ENCODE measurements at places on chromosomes 6 and 20.
A peak's percentile ranks its signal among the peaks of the same experiment; 100 is the strongest.

DNA sequence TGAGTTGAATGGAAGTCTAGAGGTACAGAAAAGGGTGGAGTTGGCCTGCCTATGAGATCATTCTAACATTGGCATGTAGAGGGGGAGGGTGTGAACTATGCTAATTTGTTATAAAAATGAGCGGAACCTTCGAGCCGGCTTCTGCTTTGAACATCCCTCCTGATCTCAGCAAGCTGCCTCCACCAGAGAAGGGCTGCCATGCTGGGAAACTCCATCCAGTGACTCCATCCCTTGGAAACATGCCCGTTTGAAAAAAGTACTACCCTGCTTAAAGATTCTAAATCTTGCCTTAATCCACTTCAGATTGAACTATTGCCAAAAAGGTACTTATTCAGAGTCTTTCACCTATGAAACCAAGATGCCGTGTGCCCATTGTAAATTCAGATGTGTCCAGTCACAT is 43.6 kb upstream of the TMEM170B start:
- no peak for DNase-seq

GRCh38 chr6:7479801-7480266 is 61.6 kb upstream of the DSP start:
- DNase-seq: no peak

DNA sequence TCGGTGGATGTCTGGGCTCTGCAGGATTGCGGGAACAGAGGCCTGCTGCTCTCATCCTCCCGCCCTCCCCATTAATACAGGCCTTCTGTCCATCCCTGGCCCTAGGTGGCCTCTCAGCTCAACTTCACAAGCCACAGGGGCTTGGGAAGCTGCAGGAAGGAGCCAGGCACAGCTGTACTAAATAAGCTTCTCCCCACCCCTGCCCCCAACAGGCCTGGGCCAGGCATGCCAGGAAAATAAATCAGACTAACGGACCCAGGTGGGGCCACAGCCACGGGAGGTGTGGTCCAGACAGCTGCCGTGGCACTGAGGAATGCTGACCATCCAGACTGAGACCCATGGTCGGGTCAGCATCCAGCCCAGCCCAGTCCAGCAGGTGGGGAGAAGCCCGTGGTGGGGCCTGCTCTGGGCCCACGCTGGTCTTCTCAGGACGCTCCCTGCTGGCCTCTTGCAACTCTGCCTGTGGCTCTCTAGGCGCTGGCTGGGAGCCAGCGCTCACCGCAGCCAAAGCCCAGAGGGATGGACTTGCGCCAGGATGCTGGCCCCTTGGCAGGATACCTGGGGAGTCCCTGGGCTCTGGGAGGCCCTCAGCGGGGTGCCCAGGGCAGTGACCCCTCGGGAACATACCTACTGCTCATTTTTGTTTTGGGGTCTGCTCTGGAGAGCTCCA is 8.6 kb upstream of the YTHDF1 start:
- DNase-seq: peak; percentile 34

DNA sequence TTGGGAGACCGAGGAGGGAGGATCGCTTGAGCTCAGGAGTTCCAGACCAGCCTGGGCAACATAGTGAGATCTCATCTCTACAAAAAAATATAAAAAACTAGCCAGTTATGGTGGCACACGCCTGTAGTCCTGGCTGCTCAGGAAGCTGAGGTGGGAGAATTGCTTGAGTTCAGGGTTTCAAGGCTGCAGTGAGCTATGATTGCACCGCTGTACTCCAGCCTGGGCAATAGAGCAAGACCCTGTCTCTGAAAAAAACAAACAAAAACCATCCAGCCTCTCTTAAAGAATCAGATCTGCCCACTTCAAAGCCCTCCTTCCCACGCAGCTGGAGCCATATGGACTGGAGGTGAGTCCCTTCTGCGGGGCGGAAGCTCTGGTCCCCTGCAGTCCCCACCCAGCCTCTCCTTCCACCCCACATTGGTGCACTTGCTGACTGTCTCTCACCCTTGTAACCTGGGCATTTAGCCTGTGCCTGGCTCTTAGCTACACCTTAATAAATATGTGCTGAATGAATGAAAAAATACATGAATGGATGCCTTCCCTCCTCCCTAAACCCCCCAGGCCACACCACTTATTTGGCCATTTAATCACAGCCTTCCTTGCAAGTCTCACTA is 7.2 kb upstream of the PARD6B start:
- DNase-seq: no peak

GRCh38 chr20:41714030-41714429 is 95.9 kb upstream of the CHD6 start:
- DNase-seq: no peak

- DNase-seq: peak; percentile 87
Observed at GRCh38 chr20:32333988-32334885, 23.9 kb upstream of the ASXL1 start.

DNA sequence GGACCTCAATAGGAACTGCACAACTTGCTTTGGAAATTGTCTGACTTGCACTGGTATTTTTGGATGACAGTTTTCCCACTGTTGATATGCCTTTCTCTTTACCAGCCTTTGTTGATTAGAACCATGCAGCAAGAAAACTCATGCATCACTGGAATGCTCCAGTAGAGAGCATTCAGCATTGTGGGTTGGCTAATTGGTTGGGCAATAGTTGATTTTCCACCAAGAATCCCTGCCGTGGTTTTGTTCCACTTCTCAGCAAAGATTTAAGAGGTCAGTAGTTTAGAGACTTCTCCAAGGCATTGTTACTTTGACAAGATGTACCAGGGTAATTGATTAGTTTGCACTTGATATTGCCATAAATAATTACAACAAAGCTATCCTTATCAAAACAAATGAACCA is 260.0 kb downstream of the DHX35 start:
- no peak for DNase-seq

DNA sequence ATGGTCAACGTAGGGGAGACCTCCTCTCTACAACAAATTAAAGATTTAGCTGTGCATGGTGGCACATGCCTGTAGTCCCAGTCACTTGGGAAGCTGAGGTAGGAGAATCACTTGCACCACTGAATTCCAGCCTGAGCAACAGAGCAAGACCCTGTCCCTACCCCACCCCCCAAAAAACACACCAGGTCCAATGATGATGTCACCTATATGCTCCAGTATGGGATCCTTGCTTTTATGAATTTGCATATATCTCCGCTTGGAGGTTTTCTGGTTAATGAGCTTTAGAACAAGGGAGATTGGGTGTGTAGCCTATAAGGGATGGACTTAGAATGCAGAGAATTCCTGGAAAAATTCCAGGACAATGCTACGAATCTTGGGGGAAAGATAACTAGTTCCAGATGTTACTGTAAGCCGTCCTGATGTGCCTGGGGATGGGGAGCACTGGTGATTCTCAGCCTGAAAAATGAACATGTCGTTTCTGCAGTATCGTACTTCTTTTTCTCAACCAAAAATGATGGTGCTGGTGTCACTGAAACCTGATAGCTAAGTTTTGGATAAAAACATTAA is 61.1 kb downstream of the ZBTB2 start:
- no peak for DNase-seq

DNA sequence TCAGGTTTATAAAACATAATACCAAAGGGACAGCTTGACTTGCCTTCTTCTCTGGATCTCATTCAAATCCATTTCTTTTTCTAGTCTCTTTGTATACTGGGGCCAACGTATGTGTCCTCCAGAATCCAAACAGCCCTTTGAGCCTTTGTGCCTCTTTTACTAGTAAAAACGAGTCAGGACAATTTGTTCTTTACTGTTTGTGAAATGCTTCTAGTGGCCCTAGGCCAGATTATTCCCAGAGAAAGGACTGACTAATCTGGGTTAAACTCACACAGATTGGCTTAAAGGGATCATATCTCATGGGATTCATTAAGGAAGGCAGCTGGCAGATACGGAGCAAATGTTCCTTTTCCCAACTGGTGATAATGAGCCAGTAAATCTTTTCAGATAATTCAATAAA is 32.1 kb upstream of the MANEA start:
- DNase-seq: no peak

GRCh38 chr6:96124778-96125177 is 109.0 kb downstream of the FUT9 start:
- DNase-seq: no peak

- no peak for DNase-seq
Observed at GRCh38 chr6:157120534-157121232, 202.6 kb downstream of the TMEM242 start.

- DNase-seq: no peak
Observed at GRCh38 chr20:5734602-5735001, 15.6 kb upstream of the SHLD1 start.

DNA sequence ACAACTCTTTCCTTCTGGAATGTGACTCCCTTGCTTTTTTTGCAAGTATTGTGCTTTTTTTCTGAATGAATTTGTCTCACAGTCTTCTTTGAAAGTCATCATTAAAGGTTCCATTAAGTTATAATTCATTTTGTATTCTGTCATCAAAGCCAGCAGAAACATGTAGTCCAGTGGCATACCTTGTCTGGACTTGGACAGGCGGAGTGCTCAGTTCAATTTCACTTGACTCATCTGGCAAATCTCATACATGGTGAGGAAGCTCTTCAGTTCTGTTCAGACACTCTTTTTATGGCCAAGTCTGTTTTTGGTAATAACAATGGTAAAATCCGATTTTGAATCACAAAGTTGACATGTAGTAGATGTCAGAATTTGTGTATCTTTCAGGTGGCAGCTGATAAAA is 260.8 kb upstream of the OPRM1 start:
- DNase-seq: no peak

DNA sequence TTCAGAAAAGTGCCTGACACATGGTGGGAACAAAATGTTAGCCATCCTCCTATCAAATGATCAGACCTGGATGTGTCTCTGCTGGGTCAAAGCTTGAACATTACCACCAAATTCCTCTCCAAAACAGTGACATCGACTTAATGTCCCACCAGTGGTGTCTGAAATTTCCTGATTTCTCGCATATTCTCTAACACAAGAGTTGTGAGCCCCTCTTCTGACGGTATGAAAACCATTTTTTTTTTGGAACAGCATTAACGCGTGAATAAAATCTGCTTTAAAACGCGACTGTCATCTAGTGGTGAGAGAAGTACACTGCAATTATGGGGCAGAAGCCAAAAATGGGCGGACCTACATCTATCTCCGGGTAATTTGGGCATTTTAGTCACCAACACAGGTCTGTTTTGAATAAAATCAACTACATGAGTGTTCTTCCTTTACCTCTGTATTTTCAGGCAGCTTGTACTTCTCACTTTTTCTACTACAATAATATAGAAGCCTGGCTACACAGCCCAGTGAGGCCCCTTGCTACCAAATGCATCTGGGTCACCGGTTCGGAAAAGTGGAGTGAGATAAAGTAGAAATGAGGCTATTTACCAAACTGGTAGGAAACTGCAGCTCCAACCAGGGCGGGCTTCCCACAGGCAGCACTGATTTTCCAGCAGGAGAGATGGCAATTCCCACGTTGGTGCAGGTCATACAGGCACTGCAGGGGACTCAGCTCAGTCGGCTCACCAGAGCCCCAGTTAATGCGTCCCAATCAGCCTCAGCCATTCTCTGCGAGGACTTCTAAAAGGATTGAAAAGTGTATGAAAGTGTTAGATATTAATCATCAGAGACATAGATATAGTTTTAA is 27.4 kb downstream of the MGME1 start:
- DNase-seq: no peak

- no peak for DNase-seq
Observed at GRCh38 chr20:34754611-34755010, 50.5 kb downstream of the TP53INP2 start.

GRCh38 chr6:38599261-38599660 is 40.5 kb downstream of the BTBD9 start:
- DNase-seq: peak; percentile 40

DNA sequence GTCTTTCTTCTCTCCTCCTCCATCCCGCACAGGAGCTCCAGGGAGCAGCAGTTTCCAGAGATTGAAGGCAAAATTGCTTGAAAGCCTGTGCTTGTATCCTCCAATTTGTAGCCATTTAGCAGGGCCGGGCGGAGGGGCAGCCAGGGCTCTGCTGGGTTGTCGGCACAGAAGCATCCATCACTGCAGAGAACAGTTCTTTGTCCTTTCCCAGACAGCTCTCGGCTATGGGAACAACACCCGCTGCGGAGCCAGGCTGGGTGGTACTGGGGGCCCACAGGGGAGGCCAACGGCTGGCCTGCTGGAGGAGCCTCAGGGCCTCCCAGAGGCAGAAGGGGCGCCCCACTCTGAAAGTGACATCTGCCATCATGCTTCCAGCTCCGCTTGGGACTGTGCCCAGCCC is 7.8 kb downstream of the HRH3 start:
- no peak for DNase-seq

GRCh38 chr20:38900606-38901005 is 25.6 kb upstream of the FAM83D start:
- no peak for DNase-seq

GRCh38 chr6:152026291-152026690 is 218.8 kb downstream of the ESR1 start:
- no peak for DNase-seq

DNA sequence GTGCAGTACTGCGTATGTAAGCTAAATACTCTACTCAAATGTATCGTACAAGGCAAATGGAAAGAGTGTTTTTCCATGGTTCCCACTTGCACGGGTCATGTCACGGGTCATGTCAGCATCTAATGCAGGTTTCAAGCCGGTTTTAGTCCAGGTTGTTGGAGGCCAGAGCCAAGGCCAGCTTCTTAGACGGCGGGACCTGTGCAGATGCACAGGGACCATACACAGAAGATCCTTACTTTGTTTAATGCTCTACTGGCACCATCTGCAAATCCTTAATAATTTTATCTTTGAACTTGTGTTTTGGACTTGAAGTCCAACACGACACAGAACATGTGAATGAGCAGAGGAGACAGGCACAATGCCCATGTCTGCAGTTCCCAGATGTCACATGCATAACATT is 42.7 kb downstream of the SOD2 start:
- DNase-seq: no peak

DNA sequence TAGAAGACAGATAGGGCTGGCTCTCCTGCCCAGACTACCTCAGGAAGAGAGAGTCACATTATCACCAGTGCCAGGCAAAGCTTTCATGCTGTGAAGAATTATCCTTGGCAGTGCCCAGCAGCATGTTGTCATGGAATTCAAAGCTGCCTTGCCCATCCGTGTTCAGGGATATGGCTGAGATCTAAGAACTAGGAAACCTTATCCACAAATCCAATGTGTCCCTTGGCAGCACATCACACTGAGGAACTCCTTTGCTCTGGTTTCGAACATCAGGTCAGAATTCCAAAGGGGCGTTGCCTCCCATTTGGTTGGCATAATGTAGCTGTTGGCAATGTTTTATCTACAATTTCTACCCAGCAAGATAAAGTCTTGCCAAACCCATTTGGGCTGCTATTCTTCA is 52.7 kb downstream of the ADGRF1 start:
- DNase-seq: no peak

GRCh38 chr20:22515264-22515663 is 69.1 kb downstream of the FOXA2 start:
- no peak for DNase-seq

- DNase-seq: no peak
Observed at GRCh38 chr6:166779381-166779780, 152.3 kb upstream of the RPS6KA2 start.
